ENCODE measurements at places on chromosomes 2 and 18. TPM values are rescaled to one million over a fixed set of nuclear protein-coding genes. Genes with fewer than 3 reads are reported as not detected.

DNA sequence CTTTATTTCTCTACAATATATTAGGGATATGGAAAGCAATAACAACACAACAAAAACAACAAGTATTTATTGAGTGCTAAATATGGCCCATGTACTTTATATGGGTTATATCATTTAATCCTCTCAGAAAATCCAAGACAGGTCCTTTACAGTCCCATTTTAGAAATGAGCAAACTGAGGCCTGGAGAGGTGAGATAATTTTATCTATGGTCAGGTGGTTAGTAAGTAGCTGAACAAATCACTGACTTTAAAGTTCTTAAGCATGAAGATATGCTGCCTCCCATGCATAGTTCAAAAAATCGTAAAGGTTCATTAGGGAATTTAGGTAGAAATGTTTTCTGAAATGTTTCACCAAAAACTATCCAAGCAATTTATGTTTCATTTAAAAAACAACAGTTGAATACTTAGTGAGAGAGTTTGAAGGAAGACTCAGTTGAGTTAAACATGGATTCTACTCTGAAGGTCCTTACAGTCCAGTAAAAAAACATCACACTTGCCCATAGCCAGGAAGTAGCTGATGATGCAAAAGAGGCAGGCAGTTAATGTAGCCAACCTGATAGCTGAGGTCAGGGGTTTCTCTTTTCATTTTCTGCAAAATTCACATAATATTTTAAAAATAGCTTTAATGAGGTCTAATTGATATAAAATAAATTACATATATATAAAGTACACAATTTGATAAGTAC is 7.6 kb upstream of the NFE2L2 start:
- H3K27ac ChIP-seq, result no peak overlapping the region
- DNase-seq, result no peak
- H3K4me3 ChIP-seq, result no peak overlapping the region
- no peaks in the 10 kb centered on the region for H3K27me3 ChIP-seq

- peaks cover 4% of the 10 kb centered on the region for H3K27me3 ChIP-seq
- H3K4me1 ChIP-seq, result no peaks in the 10 kb centered on the region
- no peak overlapping the region for H3K4me3 ChIP-seq
- no peaks in the 10 kb centered on the region for H3K36me3 ChIP-seq
Measured at GRCh38 chr2:29412197-29412925, 297.1 kb downstream of the CLIP4 start.

- H3K36me3 ChIP-seq, result no peaks in the 10 kb centered on the region
- no peak overlapping the region for H3K27ac ChIP-seq
- H3K4me3 ChIP-seq, result no peak overlapping the region
- peaks cover 3% of the 10 kb centered on the region for H3K27me3 ChIP-seq
- peak; percentile 50 for DNase-seq
Measured at GRCh38 chr2:157302492-157303099, 23.0 kb downstream of the ERMN start.

- H3K4me3 ChIP-seq, result no peak overlapping the region
- H3K4me1 ChIP-seq, result peaks cover 2% of the 10 kb centered on the region
- H3K27me3 ChIP-seq, result peaks cover 15% of the 10 kb centered on the region
Measured at GRCh38 chr2:69095305-69095704, 82.3 kb downstream of the ANTXR1 start.

IL36G gene
- not detected for total RNA-seq

DNA sequence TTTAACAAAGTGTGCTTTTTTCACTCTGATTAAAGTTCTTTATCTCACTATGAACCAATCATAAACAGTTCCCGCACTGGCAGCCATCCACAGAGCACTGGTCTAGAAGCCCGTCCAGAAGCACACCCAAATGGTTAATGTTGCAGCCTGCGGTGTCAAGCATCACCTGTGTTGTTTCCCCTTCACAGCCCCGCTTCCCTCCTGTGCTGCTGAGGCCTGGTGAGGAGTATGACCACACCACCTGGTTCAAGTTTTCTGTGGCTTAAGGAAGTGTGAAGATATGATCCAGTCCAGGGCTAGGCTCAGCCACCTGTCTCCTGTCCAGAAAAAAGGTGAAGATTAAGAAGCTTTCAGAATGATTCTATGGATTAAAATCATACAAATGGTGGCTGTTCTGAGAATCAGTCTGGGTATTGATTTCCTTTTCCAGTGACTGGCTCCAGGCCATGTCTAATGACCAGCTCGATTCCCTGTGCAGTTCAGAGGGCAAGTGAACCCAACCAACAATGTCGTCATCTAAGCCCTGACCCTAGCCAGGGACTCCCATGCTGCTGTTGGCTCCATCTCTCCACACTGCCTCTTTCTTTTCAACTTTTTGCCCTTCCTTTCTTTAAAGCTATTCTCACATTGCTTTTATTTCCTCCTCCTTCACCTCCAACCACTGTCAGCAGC is 17.7 kb downstream of the SRSF7 start:
- no peak for DNase-seq
- peaks cover 40% of the 10 kb centered on the region for H3K36me3 ChIP-seq
- H3K27me3 ChIP-seq, result no peaks in the 10 kb centered on the region
- peaks cover 10% of the 10 kb centered on the region for H3K4me1 ChIP-seq
- H3K4me3 ChIP-seq, result no peak overlapping the region

ZAP70 gene
- total RNA-seq, result 153 TPM

RAB6C gene
- not detected for total RNA-seq

GRCh38 chr2:196530910-196531309 is 108.6 kb upstream of the CCDC150 start:
- no peak overlapping the region for H3K27ac ChIP-seq
- no peak overlapping the region for H3K4me3 ChIP-seq
- no peaks in the 10 kb centered on the region for H3K36me3 ChIP-seq
- peaks cover 11% of the 10 kb centered on the region for H3K27me3 ChIP-seq
- H3K4me1 ChIP-seq, result no peaks in the 10 kb centered on the region
- DNase-seq, result no peak

DNA sequence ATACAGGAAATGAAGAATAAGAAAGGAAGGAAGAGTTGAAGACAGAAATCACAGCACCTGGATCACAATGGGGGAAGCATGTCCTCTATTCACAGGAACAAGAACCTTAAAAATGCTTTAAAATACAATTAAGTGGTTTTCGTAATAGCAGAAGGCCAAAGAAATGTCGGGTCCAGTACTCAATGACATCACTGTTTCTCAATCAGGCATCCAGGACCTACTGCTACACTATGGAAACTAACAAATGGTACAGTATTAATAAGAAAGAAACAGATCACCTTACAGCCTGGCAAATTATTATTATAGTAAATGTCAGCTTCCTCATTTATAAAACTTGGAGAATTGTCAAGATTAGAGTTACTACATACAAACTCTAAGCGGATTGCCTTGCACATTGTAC is 15.8 kb downstream of the HNRNPLL start:
- H3K4me1 ChIP-seq, result peaks cover 41% of the 10 kb centered on the region
- peaks cover 36% of the 10 kb centered on the region for H3K36me3 ChIP-seq
- no peak overlapping the region for H3K27ac ChIP-seq
- DNase-seq, result no peak

DNA sequence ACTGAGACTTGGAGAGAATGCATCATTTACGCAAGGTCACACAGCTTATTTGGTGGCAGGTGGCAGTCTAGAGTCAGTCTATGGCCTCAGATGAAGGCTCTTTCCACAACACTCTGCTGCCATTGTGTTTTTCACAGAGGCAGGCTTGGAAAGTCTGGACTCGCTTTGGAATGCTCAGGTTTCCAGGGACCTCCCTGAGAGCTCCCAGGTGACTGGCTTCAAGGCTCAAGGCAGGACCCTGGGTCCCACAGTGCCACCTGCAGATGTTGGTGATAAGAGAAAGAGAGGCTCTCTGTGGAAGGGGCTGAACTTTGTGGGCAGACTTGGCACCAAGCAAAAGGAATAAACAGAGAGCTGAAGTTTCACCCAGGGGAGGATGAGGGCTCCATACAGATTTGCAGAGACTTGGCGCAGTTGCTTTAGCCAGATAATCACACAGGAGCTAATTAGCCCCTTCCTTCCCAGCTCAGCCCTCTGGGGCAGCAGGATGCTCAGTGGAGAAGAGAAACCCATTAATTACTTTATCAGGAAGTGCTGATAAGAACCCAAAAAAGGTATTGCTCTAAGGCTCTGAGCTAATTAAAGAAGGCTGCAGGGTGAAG is 103.5 kb downstream of the LBH start:
- H3K27me3 ChIP-seq, result no peaks in the 10 kb centered on the region
- DNase-seq, result peak; percentile 40
- peaks cover 80% of the 10 kb centered on the region for H3K4me1 ChIP-seq
- peak overlapping the region; percentile 98 for H3K27ac ChIP-seq
- H3K4me3 ChIP-seq, result no peak overlapping the region
- peaks cover 5% of the 10 kb centered on the region for H3K36me3 ChIP-seq

TRIM54 gene
- 0.09 TPM for total RNA-seq

- H3K36me3 ChIP-seq, result no peaks in the 10 kb centered on the region
- H3K27ac ChIP-seq, result no peak overlapping the region
- H3K4me3 ChIP-seq, result no peak overlapping the region
- DNase-seq, result no peak
- H3K4me1 ChIP-seq, result peaks cover 3% of the 10 kb centered on the region
Measured at GRCh38 chr2:8996006-8996405, 7.5 kb downstream of the MBOAT2 start.

DNA sequence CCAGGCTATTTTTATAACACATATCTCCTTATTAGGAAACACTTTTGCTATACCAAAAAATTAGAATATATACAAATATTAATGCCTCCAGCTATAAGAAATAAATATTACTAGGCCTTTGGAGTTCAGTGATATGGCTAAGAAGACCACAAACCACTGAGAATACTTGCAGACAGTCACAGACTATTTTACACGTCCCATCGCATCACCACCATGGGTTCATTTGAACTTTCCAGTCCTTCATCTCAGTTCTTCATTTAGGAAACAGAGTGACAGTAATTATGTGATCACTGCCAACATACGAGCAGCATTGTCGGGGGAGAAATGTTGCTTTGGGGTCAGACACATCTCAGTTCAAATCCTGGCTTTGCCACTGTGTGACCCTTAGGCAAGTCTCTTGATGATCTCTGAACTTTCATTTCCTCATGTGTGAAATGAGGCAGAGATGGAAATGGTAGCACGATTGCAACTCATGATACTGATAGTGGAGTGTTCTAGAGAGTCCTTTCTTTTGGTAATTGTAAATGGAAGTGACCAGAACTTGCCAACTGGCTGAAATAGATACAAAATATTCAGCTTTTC is 138.9 kb upstream of the NRP2 start:
- no peak for DNase-seq
- H3K27ac ChIP-seq, result no peak overlapping the region
- H3K4me3 ChIP-seq, result no peak overlapping the region
- H3K27me3 ChIP-seq, result no peaks in the 10 kb centered on the region
- H3K36me3 ChIP-seq, result no peaks in the 10 kb centered on the region

- H3K27me3 ChIP-seq, result peaks cover 16% of the 10 kb centered on the region
- no peaks in the 10 kb centered on the region for H3K4me1 ChIP-seq
- DNase-seq, result no peak
- H3K36me3 ChIP-seq, result no peaks in the 10 kb centered on the region
- H3K27ac ChIP-seq, result no peak overlapping the region
- H3K4me3 ChIP-seq, result no peak overlapping the region
Measured at GRCh38 chr2:113282747-113283533, 4.2 kb upstream of the PAX8 start.

- H3K4me3 ChIP-seq, result no peak overlapping the region
- peak overlapping the region; percentile 1 for H3K27ac ChIP-seq
- DNase-seq, result no peak
- no peaks in the 10 kb centered on the region for H3K27me3 ChIP-seq
Measured at GRCh38 chr18:12930376-12930775, 17.4 kb upstream of the SEH1L start.

DNA sequence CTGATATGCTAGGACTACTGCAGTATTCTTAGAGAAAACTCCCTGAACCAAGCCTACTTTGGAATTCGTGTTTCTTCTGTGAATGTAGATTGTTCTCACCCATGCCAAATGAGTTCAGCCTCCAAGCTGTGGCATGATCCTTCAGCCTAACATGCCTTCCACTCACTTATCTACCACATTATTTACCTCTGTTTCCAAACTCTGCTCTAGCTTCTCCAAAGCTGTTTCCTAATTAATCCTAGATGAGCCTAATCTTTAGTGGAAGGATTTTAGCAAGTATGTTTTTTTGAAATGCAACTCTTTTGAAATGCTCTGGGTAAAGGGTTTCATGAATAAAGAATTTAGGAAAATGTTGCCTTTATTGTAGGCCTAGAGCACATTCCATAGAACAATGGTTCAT is 152.9 kb upstream of the MMADHC start:
- H3K4me1 ChIP-seq, result no peaks in the 10 kb centered on the region
- H3K36me3 ChIP-seq, result no peaks in the 10 kb centered on the region
- no peak overlapping the region for H3K27ac ChIP-seq
- H3K4me3 ChIP-seq, result no peak overlapping the region
- peaks cover 4% of the 10 kb centered on the region for H3K27me3 ChIP-seq

- no peaks in the 10 kb centered on the region for H3K4me1 ChIP-seq
- H3K36me3 ChIP-seq, result no peaks in the 10 kb centered on the region
- H3K4me3 ChIP-seq, result no peak overlapping the region
- DNase-seq, result no peak
- H3K27me3 ChIP-seq, result peaks cover 11% of the 10 kb centered on the region
Measured at GRCh38 chr2:55968941-55969340, 45.4 kb upstream of the EFEMP1 start.

GRCh38 chr2:80529466-80530165 is 225.1 kb upstream of the LRRTM1 start:
- H3K27me3 ChIP-seq, result no peaks in the 10 kb centered on the region
- no peaks in the 10 kb centered on the region for H3K4me1 ChIP-seq
- H3K36me3 ChIP-seq, result no peaks in the 10 kb centered on the region
- no peak for DNase-seq

DNA sequence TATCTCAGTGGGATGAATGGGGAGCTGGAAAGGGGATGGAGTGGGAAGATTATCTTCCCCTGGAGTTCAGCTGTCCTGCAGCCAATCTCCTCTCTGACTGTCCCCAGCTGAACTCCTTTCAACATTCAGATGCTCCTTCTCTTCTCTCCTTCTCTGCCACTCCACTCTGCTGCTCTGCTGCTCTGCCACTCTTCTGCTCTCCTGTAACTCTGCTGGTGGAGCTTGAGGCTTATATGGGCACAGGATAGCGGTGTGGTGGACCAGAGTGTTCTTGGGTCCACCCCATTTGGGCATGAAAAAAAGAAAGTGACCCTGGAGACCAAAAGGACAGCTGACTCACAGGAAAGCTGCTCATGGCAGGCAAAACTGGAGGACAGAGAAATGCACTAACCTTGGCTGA is 26.6 kb downstream of the FAHD2B start:
- H3K4me3 ChIP-seq, result no peak overlapping the region
- no peak overlapping the region for H3K27ac ChIP-seq
- H3K4me1 ChIP-seq, result no peaks in the 10 kb centered on the region
- no peaks in the 10 kb centered on the region for H3K36me3 ChIP-seq

- no peak for DNase-seq
- H3K27ac ChIP-seq, result no peak overlapping the region
- H3K4me1 ChIP-seq, result peaks cover 5% of the 10 kb centered on the region
Measured at GRCh38 chr18:33576999-33577646, 896 bp upstream of the ASXL3 start.

PLGLB1 gene
- 1.1 TPM for total RNA-seq

ALKAL2 gene
- total RNA-seq, result not detected

Data from activated CD4-positive, alpha-beta T cell treated with anti-CD3 and anti-CD28 coated beads for 36 hours (primary cell).